ENCODE measurements at places on chromosomes 2 and 18. TPM values are rescaled to one million over a fixed set of nuclear protein-coding genes. Genes with fewer than 3 reads are reported as not detected.

DNA sequence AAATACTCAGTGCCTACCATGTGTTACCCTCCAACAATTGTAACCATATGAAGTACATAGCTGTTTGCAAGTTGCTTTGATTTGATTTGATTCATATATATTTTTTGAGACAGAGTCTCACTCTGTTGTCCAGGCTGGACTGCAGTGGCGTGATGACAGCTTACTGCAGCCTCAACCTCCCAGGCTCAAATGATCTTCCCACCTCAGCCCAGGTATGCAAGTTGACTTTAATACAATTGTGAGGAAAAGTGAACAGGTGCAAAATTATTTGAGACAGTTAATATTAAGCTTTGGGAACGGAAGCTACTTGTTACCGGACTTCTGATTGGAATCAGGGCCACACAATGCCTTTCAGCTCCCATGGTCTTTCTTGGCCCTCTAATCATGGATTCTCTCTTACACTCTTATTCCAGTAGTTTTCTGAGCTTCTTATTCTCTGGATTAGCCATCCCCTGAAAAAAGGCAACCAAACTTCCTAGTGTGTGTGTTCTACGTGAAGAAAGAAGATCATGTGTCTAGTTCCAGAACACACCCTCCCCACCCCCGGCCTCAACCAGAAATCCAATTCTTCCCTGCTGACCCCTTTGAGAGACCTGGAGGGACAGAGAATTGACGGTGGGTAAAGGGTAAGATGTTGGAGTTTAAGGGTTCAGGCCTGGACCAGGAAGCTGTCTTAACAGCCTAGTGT is 1.1 kb upstream of the RPL37A start:
- no peak for DNase-seq

- DNase-seq: no peak
Measured at GRCh38 chr18:59918320-59918755, 18.5 kb downstream of the PMAIP1 start.

DNA sequence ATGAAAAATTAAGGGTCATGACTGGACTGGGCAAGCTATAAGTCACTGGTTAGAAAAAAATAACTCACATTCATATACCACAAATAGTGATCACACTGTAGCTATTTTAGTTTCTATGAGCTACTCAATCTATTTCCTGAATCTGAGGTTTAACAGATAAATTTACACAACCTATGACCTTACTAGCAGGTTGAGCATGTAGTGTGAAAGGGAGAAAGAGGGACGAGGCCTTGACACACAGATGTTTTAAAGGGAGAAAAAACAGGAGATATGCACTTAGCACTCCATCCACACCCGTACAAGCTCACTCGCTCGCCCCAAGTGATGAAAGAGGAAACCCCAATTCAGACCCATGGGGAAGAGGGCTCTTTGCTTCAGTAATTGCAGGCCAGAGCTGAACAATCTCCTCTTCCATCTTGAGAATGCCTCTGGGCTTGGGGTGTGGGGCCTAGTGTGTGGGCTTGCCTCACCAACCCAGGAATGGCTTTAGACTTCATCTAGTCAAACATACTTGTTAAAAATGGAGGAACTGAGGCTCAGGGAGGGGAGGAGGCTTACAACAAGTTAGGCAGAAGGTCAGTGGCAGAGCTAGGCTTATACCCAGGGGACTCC is 10.7 kb downstream of the CYRIA start:
- no peak for DNase-seq

DNA sequence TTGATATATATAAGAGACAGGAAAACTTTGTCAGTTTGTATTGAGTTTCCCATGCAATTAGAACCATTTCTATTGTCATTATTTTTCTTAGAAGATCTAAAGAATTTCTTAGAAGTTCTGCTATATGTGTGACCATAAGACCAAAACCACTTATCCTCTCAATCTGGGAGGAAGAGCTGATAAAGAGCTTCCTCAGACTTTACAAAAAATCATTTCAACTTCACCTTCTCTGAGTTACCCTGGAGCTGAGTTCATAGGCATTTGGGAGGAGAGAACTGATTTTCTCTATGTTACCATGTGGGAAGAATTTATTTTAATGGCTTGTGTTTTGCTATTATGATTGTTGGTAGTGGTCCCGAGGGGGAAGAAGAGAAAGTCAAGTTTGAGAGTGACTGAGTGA is 329.3 kb downstream of the GPD2 start:
- DNase-seq: no peak

- DNase-seq: no peak
Measured at GRCh38 chr2:174846218-174846617, 81.9 kb upstream of the CHRNA1 start.

- no peak for DNase-seq
Measured at GRCh38 chr2:27407798-27408491, 1.4 kb downstream of the PPM1G start.

- DNase-seq: no peak
Measured at GRCh38 chr2:96688649-96689430, 46.3 kb downstream of the FER1L5 start.

- no peak for DNase-seq
Measured at GRCh38 chr18:75049455-75049789, 159.5 kb downstream of the PTGR3 start.

DNA sequence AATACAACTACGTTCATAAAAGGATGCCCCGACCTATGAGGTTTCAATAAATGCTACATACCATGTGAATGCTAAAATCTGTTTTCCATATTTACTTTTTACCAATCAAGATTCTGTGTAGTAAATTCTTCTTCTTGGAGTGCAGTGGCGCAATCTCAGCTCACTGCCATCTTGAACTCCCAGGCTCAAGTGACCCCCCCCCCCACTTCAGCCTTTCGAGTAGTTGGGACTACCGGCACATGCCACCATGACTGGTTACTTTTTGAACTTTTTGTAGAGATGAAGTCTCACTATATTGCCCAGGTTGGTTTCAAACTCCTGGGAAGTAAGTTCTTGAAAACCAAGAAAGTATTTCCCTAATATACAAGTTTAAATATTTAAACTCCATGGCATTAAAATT is 14.4 kb upstream of the USP34 start:
- no peak for DNase-seq

DNA sequence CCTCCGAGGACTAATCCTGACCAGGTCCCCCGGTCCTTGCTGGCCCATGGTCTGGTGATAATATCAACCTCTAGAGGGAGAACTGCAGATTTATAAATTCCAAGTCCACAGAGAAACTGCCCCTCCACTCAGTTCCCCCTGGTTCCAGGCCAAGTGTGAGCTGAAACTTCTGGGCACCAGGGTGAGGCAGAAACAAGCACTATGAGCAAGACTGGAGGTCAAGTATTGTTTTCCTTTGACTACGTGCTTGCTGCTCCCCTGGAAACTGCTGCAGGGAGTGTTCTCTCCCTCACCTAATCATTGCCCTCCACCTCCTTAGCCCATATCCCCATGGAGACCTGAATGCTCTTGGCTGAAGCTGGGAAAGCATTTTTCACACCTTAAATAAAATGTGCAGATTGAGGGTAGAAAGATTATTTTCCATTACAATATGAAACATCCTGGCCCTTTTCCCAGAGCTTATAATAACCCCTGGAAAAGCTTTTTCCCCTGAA is 135.2 kb downstream of the RDH14 start:
- no peak for DNase-seq

GRCh38 chr2:167844714-167845530 is 402.5 kb downstream of the STK39 start:
- no peak for DNase-seq

GRCh38 chr18:33282709-33283333 is 157.7 kb downstream of the CCDC178 start:
- no peak for DNase-seq

GRCh38 chr2:56475191-56475590 is 291.4 kb downstream of the CCDC85A start:
- no peak for DNase-seq

- peak; percentile 32 for DNase-seq
Measured at GRCh38 chr2:23824777-23825212, 102.1 kb downstream of the ATAD2B start.

DNA sequence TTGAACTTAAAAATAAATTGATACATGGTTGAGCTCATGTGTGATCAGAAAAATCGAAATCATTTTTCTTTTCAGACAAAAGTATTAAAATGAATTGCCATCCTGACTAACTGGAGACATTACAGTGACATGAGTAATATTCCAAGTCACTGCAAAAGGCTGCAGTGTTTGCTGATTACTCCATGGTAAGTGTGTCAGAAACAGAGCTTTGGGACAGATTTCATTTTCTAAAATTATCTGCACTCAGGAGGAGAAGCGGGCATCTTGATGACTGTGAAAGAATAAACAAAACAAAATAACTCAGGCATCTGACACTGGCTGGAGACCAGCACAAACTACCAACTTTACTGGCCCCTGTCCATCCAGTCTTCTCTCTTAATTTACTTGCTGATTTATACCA is 312.3 kb upstream of the PIK3C3 start:
- no peak for DNase-seq

DNA sequence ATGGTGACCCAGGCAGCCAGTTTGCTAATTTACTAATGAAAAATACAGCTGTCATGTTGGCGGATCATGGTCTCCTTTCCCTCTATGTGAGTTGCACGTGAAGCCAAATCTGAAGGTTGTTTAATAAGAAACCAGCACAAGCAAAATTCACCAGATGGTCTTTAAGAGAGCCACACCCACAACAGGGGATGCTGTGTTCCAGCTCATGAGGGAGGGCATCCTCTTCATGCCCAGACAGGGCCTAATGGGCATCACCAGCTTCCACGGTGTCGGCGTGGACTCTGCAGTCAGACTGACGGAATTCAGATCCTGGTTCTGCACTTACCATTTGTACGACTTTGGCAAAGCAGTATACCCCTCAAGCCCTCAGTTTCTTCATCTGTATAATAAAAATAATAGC is 39.9 kb downstream of the TMEM247 start:
- DNase-seq: no peak

DNA sequence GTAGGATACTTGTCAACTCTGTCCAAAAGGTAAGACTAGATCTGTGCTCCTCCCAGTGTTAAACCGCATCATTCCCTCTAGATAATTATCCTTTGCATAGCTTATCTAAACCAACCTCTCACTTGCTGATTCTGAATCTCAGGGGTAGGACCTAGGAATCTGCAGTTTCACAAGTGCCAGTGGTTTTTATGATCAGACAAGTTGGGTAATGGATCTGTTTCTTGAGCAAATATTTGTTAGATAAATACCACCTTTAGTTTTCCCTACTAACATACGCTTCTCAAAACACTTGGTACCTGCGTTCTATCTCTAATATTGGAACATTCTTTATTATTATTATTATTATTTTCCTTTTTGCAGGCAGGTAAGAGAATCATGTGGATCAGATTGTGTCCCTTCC is 439.9 kb downstream of the PTPRM start:
- DNase-seq: no peak

- no peak for DNase-seq
Measured at GRCh38 chr2:221304916-221305315, 267.2 kb downstream of the EPHA4 start.

DNA sequence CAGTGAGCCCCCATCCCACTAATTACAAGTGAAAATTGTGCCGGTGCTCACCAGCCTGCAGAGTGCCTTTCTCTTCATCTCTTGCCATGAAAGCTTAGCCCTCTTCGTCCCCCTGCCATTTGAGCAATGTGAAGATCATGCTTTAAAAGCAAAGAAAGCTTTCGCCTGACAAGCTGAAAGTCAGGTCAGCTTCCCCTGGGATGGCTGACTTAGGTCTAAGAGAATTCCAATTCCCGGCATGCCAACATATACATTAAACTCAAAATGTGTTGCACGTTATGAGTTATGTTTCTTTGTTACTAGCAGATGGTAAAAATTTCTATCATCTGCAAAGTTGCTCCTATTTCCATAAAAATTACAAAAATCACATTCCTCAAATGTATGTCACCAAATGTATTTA is 129.8 kb downstream of the AFF3 start:
- DNase-seq: no peak

DNA sequence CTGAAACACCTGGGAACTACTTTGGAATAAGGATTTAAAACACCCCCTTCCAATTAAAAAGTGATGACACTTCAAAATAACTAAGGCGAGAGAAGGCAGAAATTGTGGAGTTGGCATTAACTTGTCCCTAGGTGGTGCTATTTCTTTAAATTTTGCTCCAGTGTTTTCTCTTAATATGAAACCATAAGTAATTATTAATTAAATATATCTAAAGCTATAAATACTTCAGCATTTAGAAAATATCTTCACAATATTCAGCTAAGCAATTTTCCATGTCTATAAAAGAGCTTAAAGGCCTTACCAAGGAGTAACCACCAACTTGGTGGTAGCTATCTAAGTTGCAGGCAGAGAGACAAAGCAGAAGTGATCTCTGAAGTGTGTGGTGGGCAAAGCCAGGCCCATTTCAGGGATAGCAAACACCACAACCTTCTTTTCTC is 186.8 kb upstream of the PGAP1 start:
- no peak for DNase-seq

DNA sequence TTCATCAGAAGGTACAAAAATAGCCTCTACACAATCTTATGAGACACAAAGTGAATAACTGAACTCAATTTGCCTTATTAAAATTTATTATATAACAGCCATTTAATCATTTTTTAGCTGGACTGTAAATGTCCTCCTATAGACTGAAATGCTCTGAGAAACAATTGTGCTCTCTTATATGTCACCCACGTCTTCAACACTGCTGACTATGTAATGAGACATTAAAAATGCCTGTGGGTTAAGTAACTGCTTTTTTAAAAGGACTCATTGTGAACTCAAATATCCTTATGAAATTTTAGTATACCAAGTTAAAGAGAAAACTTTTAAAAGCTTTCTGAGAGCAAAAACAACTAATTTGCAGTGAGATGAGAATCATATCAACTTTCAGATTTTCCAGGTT is 10.4 kb upstream of the GALNT1 start:
- DNase-seq: no peak

DNA sequence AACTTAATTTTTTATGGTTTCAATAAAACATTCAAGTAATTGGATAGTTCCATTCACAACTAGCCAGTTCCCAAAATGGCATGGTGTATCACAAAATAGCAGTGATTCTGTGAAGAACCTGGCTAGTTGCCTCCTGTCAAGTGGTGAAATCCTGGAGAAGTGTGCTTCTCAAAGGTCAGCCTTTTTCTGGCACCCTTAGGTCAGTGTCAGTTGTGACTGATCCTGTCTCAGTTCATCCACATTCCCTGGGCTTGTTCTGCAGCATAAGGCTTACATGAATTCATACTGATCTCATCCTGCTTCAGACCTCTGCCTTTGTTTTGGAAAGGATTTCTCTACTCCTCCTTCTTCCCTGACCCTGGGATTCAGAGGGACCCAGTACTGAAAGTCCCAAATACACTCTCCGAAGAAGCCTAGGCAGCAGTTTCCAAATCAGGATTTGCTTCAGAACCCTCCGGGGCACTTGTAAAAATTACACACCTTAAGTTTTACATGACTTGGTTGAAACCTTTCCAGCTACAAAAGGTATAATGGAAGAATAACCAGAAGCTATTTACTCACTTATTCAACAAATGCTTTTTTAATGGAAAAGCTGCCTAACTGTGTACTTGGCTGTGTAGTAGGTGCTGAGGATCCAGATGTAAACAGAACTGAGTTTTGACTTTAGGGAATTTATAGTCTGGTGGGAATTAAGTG is 11.0 kb downstream of the MAP3K20 start:
- no peak for DNase-seq

The RAB12 gene
- 81.8 TPM for total RNA-seq

The CABYR gene
- total RNA-seq: 4.8 TPM

The EFR3B gene
- 3.8 TPM for total RNA-seq

The SMYD5 gene
- total RNA-seq: 14.6 TPM

The RESP18 gene
- total RNA-seq: not detected

The BMP10 gene
- not detected for total RNA-seq

The CCDC85A gene
- total RNA-seq: 7.1 TPM

The TMEM247 gene
- not detected for total RNA-seq

The PPP4R1 gene
- total RNA-seq: 174 TPM

The DNAH6 gene
- total RNA-seq: 1.4 TPM

The MROH2A gene
- 0.32 TPM for total RNA-seq
